Ascending aorta (tissue), 2 donors: ENCODE measurements at places on chromosomes 11 and 22.

DNA sequence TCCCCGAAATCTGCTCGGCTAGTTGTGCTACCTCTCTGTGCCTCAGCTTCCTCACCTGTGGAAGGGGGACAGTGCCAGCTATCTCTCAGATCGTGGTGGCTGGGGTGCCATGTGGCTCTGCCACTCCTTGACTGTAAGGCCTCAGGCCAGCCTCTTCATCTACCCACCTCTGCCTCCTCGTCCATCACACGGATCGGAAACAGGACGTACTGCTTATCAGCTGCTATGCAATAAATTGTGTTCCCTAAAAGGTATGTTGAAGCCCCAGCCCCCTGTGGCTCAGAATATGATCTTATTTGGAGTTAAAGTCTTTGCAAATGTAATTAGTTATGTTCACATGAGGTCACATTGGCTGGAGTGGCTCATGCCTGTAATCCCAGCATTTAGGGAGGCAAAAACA is 7.8 kb downstream of the PPM1F start:
- no peak for DNase-seq

- no peak for DNase-seq
Observed at GRCh38 chr22:48394787-48395186, 1432.9 kb downstream of the BRD1 start.

DNA sequence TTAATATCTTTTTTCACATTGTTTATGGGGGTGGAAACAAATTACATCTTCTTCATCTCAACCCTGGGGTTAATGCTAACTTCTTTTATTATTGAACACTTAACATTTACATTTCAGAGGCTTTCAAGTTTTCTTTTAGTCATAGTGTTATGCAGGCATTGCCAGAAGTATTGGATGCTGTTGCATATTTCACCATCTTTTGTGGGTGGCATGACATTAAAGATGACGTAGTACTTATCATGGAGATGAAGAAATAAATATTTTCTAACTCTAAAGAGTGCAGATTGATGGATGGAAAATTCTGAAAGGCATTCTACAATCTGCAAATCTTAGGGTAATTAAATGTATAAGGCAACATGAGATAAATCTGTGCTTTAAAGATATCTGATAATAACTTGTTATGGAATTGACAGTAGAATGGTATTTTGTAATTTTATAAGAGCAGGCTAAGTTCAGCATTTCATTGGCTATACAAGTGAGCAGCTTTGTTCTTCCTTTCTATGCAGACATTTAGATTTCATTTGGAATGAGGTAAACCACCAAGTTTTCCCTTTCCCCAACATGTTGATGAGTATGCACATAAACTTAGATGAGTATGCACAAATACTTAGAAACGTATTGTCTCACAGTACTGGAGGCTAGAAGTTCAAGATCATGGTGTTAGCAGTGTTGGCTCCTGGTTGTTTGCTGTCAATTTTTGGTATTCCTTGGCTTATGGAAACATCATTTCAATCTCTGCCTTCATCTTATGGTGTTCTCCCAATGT is 924.4 kb downstream of the METTL15 start:
- DNase-seq: no peak

DNA sequence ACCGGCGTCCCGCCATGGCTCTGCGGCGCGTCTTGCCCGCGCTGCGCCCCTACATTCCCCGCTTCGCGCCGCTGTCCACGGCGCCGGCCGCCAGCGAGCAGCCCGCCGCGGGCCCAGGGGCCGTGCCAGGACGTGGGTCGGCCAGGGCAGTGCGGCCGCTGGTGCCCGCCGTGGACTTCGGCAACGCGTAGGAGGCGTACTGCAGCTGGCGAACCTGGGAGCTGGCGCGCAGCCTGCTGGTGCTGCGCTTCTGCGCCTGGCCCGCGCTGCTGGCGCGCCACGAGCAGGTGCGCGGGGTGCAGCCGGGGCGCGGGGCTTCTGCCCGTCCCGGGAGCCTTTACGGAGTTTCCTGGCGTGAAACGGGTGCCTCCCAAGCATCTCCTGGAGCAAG is 20.1 kb downstream of the DGCR6L start:
- no peak for DNase-seq

DNA sequence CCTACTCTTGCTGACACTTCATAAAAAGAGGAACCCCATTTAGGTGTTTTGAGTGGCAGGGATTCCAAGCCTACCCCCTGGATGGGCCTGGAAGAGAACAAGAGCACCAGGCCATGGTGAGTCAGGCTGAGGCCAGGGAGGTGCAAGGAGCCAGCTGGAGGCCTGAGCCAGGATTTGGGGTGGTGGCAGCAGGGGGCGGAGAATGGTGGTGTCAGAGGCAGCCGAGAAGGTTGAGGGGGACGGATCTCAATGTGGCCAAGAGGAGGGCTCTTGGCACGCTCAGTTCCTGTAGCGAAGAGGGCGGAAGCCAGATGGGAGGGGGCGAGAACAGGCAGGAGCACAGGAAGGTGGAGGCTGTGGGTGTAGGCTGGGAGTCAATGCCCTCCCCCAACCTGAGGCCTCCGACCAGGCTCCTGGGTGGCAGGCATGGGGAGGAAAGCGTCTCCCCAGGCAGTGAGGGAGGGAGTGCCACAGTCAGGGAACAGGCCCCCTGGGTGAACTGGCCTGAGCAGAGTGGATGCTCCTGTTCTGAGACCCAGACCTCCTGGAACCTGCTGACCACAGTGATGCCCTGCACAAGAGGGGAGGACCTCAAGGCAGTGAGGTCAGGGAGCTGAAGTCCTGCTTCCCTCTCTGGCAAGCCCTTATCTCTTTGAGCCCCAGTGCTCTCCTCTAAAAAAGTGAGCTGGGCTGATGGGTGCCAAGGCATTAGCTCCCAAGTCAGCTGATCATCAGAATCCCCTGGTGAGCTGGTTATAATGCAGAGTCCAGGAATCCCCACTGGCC is 13.9 kb downstream of the RTN4RL2 start:
- no peak for DNase-seq

GRCh38 chr11:14026961-14027360 is 64.4 kb downstream of the SPON1 start:
- no peak for DNase-seq

GRCh38 chr11:63007920-63008319 is 7.7 kb downstream of the SLC22A8 start:
- no peak for DNase-seq

DNA sequence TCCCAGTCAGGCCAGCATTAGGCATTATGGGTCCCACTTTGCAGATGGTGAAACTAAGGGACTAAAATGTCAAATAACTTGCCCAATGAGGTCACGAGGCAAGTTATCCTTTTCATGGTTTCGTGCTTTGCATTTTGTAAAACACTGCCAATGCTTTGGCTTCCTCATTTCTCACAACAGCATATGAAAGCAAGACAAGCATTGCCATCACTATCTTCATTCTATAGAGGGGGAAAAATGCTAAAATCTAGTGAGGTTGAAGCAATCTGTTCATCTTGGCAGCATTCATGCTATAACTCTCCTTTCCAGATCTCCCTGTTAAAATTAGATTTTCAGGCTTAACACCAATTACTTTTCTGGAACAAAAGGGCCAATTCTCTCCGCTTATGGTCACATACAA is 14.8 kb downstream of the FAM181B start:
- DNase-seq: no peak

GRCh38 chr22:22902247-22903001 is 14.8 kb downstream of the IGLL5 start:
- DNase-seq: no peak

GRCh38 chr11:64878223-64878493 is 263 bp downstream of the EHD1 start:
- DNase-seq: peak; percentile 78

DNA sequence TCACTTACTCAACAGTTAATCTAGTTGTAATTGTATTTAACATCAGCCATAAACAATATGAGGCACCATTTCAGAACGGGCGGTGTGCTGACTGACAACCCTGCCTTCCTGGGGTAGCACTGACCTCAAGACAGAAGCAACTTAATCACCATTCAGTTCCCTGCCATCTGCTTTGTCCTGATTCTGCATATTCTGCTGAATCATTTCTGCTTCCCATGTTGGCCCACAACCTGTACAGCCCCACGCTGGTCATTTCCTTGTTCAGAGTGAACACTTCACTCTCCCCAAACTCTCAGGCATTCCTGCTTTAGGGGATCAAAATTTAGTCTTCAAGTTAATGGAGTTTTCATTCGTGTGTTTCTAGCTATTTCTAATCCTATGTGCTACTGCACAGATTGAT is 132.3 kb upstream of the ZBED5 start:
- DNase-seq: no peak

GRCh38 chr11:127723714-127724113 is 723.1 kb upstream of the KIRREL3 start:
- no peak for DNase-seq

DNA sequence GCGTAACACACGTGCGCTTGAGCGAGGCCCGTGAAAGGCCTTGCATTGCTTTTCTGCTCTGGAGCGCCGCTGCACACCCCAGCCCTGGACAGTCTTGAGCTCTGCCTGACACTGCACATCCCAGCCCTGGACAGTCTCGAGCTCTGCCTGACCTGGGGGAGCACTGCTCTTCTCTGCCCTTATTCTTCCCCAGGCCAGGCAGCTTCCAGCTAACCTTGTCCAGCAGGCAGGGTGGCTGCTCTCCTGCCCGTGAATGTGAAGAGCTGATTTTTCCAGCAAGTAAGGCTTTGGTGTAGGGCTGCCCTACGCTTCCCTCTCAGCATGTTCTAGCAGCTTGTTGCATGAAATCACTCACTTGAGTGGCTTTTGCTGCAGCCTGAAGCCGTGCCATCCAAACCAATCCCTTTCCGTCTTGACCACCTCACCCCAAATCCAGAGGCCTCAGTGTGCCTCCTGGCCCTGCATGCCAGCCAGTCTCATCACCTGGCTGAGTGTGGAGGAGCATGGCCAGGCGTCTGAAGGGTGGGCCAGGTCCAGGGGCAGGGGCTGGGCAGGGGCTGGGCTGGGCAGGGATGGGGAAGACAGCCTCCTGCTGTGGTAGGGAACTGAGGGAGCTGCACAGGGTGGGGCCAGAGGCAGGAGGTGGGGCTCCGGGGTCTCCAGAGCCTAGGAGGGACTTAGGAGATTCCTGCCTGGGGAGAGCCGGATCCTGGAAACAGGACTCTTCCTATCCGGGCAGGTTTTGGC is 89.5 kb upstream of the B3GAT1 start:
- DNase-seq: no peak

GRCh38 chr22:39446239-39446721 is 10.5 kb upstream of the MGAT3 start:
- no peak for DNase-seq

- peak; percentile 65 for DNase-seq
Observed at GRCh38 chr11:68214173-68215086, 1.3 kb upstream of the KMT5B start.

DNA sequence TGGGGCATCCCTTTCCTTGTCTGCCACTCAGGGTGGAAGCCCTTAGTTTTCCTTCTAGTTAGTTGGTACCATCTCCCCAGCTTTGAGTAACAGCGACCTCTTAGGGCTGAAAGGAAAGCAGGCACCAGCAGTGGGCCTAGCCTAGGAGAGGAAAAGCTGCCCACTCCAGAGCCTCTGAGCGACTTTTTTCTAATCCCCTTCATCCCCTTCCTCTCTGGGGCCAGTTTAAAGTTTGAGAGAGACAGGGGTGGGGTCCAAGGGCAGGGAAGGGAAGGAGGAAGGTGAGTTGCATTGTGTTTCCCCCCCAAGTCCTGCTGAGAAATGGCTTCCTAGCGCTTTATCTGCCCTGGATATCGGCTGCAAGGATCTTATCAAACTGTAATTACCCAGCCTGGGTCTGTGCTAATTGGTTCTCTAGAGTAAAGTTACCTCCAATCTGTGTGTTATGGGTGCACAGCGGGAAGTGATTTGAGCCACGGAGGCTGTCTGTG is 573.9 kb upstream of the CADM1 start:
- no peak for DNase-seq

- DNase-seq: no peak
Observed at GRCh38 chr11:16973338-16973964, 40.8 kb downstream of the PLEKHA7 start.

DNA sequence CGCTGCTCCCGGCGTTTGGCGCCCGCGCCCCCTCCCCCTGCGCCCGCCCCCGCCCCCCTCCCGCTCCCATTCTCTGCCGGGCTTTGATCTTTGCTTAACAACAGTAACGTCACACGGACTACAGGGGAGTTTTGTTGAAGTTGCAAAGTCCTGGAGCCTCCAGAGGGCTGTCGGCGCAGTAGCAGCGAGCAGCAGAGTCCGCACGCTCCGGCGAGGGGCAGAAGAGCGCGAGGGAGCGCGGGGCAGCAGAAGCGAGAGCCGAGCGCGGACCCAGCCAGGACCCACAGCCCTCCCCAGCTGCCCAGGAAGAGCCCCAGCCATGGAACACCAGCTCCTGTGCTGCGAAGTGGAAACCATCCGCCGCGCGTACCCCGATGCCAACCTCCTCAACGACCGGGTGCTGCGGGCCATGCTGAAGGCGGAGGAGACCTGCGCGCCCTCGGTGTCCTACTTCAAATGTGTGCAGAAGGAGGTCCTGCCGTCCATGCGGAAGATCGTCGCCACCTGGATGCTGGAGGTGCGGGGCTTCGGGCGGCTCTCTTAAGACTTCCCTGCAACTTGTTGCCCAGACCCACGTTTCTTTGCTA is at the start of gene CCND1:
Gene CCND1 (plus strand): TSS at position 162 of the 587 bp plus-strand sequence. CDS start 158 bp downstream, at position 320.
- no peak for DNase-seq
